ENCODE measurements at places on chromosomes 16 and 17.

DNA sequence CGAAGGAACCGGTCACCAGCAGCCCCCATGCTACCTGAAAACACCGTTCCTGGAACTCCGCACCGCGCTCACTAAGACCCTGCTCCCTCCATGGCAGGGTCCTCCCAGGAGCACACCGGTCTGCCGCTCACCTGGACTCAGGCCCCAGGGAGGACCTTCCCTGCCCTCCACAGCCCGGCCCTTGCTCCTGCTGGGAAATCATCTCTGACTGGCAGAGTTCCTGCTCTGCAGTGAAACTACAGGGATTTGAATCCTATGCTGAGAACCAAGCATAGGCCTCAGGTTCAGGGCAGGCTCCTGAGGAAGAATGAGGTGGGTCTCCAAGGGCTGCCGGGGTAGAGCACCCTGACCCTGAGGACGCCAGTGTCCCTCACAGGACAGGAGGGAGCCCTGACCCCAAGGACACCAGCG lies 88.5 kb downstream of the KCNJ12 start:
- DNase-seq = no peak

DNA sequence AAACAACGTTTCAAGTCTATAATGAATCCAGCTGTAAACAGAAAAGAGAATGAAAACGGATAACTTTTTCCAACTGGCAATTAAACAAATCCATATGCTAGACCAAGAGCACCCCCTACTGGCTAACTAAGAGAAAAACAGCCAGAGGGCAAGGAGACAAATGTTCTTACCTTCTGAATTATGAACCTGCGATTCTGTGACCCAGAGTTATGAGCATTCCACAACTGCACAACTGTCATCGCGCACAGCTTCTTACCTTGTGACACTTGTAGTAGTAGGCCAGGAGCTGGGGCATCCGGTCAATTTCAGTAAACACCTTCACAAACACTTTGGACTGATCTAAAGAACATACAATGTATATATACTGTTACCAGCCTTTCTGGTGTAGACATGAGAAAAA lies 18.6 kb downstream of the COG7 start:
- peak; percentile 63 for DNase-seq

DNA sequence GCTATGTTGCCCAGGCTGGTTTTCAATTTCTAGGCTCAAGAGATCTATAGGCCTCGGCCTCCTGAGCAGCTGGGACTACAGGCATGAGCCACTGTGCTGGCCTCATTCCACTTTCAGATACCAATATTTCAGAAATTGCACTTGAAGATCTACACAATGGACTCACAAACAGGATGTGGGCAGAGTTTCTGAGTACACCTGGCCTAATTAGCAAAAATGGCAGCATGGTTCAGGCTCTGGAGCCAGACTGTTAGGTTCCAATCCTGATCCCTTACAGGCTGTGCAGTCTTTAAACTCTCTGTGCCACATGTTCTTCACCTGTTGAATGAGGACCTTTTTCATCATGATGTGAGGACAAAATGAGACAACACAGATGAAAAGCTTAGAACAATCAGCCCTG lies 32.2 kb downstream of the RNF157 start:
- DNase-seq = no peak

DNA sequence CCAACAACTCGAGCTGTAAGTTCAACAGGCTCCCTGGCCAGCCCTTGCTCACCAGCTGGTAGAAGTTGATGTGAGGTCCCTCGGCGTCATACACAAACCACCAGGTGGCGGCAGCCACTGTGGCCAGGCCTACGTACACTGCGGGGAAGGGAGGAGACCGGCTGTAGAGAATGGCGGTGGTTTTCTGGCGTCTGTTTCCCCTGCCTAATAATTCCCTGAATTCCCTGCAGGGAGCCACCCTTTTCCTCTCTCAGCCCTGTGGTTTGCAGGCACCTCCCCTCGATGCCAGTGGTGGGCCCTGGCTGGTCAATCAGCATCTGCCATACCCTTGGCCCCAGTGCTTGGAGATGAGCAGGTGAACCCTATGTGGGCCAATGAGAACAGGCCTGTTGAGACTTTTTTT lies 18.9 kb upstream of the P2RX1 start:
- peak; percentile 37 for DNase-seq

DNA sequence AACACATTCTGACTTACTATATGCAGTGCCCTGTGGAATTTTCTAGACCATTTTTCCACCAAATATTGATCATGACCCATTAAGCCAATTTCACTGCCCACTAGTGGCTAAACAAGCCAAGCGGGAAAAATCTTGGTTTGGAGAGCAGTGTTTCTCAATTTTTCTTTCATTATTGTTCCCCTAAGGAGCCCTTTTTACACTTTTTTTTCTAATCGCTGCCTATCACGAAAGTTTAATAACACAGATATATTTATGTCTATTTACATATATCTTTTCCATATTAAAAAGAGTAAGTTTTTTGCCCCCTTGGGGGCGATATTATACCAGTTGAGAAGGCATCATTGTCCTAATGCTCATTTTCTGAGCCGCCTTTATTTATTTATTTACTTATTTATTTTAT lies 10.8 kb upstream of the TLCD3B start:
- DNase-seq = no peak

GRCh38 chr16:55642611-55643010 lies 13.2 kb upstream of the SLC6A2 start:
- no peak for DNase-seq

DNA sequence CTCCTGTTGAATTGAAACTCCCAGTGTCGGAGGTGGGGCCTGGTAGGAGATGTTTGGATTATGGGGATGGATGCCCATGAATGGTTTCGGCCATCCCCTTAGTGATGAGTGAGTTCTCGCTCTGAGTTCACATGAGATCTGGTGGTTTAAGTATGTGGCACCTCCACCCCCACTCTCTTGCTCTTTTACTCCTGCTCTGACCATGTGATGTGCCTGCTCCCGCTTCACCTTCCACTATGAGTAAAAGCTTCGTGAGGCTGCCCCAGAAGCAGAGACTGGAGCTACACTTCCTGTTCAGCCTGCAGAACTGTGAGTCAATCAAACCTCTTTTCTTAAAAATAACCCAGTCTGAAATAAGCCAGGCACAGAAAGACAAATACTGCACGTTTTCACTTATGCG lies 512.4 kb downstream of the HS3ST4 start:
- DNase-seq = no peak

GRCh38 chr17:56773124-56773523 lies 60.6 kb downstream of the C17orf67 start:
- DNase-seq = no peak

DNA sequence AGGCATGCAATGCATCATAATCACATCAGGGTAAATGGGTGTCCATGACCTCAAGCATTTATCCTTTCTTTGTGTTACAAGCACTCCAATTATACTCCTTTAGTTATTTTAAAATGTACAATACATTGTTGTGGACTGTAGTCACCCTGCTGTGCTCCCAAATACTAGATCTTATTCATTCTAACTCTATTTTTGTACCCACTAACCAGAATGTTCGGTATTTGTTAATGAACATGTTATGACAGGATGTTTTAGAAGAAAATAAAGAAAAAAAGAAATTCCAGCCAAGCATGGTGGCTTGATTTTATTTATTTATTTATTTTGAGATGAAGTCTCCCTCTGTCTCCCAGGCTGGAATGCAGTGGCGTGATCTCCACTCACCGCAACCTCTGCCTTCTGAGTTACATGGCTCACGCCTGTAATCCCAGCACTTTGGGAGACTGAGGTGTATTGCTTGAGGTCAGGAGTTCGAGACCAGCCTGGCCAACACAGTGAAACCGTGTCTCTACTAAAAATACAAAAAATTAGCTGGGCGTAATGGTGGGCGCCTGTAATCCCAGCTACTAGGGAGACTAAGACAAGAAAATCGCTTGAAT lies 1.8 kb upstream of the NDE1 start:
- DNase-seq = no peak

GRCh38 chr16:83937922-83938885 lies 14.8 kb upstream of the OSGIN1 start:
- DNase-seq = no peak

DNA sequence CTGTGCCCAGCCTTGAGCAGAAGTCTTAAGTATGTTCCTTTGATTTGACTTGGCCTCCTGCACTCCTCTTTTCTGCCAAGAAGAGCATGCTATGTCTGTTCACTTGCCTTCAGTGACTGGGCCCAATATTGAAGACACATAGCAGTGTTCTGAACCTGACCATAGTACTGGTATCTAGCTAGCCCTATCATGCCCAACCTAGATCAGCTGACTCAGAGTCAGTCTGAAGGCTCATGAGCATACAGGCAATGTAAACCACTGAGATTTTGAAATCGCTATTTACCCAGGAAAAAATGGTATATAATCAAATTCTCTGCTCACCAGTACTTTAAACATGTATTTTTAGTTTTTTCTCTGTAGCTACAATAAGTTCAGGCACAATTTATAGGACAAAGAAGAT lies 129.4 kb downstream of the TANC2 start:
- no peak for DNase-seq

DNA sequence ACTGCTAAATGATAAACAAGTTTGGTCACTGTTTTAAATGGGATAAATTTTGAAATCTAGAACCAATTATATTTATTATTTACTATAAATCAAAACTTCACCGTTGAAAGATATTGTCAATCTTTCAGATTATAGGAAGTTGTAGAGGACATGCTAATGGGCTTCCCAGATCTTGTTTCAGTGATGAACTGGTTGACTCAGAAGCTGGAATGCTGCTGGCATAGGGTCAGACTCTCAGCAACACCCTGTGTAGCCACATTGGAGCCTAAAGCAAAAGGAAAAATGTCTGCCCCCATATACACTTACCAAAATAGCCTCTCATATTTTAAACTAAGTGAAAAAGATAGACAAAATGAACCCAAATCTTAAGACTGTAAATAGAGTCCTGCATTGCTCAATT lies 916.9 kb upstream of the SOX9 start:
- no peak for DNase-seq

DNA sequence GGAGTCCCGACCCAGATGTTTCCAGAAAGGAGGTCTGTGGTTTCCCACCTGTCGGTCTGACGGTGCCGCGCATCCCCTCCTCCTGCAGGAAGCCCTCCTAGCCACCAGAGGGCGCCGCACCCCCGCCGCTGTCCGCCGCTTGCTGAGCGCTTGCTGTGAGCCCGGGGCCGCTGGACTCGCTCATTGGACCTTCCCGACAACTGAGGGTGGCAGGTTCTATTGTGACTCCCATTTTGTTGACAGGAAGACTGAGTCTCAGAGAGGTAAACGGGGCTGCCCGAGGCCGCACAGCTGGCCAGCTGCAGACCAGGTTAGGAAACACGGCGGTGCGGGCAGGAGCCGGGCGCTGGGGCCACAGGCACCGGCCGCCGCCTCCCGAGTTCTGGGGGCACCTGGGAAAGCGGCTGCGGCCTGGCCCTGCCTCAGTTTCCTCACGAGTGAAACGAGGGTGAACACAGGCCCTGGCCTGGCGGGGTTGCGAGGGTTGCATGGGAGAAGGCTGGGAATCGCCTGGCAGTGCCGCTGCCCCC lies 191.1 kb upstream of the CIBAR2 start:
- no peak for DNase-seq

DNA sequence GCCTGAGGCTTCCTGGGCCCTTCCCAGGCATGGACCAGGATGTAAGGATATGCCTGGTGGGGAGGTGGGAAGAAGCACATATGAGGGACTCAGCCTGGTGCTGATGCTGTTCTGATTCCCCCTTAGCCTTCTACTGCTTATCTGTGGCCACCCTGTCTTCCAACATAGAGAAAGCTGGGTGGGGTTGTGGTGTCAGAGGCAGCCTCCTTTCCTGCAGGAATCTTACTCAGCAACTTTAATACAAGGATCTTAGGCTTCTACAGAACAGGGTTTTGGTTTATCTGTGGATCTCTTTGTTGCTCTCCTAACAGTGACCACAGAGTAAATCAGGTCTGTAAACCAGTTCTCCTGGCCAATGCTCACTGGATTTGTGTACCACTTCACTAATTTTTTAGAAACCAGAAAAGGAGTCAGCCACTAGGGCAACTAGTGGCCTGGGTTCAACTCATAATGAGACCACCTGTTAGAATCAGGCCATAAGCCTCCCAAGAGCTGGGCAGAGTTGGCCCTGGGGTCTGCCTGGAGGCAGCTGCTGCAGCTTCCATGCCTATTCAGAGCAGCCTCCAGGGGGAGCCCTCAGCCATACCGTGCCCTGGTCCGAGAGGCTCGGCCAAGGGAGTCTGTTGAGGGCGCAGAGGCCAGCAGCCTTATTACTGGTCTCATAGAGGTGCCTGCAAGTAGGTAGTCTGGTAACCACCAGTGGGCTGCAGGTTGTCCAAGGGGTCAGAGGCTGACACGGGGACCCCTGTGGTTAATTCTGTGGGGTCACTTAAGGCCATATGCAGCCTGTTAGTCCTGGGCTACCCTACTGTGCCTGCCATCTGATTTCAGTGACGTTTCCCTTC lies 7.1 kb downstream of the HAS3 start:
- no peak for DNase-seq

DNA sequence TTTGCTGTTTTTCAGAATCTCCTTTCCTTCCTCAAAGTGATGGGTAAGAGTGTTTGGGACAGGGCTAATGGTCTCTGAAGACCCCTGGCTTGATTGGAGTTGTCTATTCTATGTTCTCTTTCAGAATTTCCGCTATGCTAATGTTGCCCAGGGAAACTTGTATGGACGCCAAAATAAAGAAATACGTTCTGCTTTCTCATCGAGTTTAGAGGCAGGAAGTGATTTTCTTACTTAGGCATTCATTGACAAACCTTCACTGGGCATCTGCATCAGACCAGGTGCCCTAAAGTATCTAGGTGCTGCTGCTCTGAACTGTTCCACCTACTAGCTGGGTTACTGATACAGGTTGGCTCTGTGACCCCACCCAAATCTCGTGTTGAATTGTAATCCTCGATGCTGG lies 787.9 kb upstream of the EEF2KMT start:
- DNase-seq = no peak

- no peak for DNase-seq
These were observed 111.4 kb downstream of the UTP18 start for GRCh38 chr17:51371732-51372151.

- no peak for DNase-seq
These were observed 1.8 kb upstream of the WDR90 start for GRCh38 chr16:647173-647902.

- DNase-seq = no peak
These were observed 112.5 kb downstream of the SOCS1 start for GRCh38 chr16:11143372-11144035.

- no peak for DNase-seq
These were observed 26.1 kb downstream of the LGALS3BP start for GRCh38 chr17:78953356-78954350.

DNA sequence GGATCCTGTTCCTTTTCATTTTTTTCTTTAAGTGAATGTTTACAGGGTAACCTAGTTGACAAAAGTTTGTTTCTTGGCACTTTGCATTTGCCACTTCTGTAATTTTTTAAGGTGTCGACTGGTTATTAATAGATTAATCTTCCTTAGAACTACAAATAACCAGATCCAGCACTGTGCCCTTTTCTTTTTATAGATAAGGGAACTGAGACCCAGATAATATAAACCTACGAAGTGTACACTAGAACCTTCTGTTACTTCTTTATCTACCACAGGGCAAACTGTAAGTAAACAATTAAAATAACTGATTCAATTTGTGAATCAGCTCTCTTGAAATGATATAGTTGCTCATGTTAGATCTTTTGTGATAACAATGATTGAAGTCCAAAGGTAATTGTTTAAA lies 55.4 kb downstream of the NLK start:
- DNase-seq = no peak
